GM12865 (cell line): ENCODE measurements at places on chromosomes 7 and 10.

DNA sequence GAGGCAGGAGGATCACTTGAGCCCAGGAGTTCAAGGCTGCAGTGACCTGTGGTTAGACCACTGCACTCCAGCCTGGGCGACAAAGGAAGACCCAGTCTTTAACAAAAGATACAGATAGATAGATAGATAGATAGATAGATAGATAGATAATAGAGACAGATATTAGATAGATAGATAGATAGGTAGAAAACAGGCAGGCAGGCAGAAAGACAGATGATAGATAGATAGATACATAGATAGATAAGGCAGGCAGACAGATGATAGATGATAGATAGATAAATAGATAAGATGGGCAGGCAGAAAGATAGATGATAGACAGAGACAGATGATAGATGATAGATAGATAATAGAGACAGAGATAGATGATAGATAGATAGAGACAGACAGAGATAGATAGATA lies 54.5 kb downstream of the TMEM130 start:
- no peak for DNase-seq

GRCh38 chr10:78685466-78686103 lies 383.2 kb upstream of the ZMIZ1 start:
- DNase-seq, result no peak

DNA sequence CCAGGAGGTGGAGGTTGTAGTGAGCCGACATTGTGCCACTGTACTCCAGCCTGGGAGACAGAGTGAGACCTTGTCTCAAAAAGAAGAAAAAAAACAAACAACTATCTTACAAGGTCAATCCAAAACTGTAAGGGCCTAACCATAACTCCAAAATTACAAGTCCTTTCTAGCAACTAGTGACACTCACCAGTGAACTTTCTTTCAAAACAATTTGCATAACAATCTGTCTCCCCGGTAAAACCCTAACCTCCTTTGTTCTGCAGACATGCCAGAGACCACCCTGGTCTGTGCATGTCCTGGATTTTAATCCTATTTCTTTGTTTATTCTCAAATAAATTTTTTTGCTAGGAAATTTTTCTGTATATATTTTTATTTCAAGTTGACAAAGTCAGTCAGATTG lies 68.1 kb downstream of the EXOC6 start:
- no peak for DNase-seq

DNA sequence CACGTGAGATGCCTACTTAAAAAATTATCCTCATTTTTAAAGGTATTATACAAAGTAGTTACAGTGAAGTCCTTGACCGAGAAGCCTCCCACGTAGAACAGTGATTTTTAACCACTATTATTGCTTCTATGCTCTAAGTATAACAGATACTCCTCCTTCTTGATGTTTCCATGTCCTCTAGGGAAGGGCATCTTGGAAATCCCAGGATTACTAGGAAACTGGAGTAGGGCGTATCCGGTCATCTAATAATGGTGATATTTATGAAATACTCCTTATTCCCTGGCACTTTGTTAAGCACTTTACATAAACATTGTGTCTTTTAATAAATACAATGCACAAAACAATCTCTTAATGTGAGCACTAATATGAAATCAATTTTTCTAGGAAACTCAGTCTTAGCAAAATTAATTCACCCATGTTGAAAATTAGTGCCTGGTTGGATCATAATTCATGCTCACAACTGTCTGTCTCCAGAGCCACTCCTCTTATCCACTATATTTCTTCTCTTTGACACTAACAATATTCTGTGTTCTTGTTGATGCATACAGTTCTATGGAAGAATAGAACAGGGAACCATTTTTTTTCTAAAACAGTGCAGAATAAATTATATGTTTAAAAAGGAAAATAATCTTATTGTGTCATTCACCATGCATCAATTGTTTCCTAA lies 128.6 kb upstream of the SEMA3E start:
- no peak for DNase-seq

GRCh38 chr7:158829021-158829341 lies 328 bp downstream of the ESYT2 start:
- peak; percentile 93 for DNase-seq

DNA sequence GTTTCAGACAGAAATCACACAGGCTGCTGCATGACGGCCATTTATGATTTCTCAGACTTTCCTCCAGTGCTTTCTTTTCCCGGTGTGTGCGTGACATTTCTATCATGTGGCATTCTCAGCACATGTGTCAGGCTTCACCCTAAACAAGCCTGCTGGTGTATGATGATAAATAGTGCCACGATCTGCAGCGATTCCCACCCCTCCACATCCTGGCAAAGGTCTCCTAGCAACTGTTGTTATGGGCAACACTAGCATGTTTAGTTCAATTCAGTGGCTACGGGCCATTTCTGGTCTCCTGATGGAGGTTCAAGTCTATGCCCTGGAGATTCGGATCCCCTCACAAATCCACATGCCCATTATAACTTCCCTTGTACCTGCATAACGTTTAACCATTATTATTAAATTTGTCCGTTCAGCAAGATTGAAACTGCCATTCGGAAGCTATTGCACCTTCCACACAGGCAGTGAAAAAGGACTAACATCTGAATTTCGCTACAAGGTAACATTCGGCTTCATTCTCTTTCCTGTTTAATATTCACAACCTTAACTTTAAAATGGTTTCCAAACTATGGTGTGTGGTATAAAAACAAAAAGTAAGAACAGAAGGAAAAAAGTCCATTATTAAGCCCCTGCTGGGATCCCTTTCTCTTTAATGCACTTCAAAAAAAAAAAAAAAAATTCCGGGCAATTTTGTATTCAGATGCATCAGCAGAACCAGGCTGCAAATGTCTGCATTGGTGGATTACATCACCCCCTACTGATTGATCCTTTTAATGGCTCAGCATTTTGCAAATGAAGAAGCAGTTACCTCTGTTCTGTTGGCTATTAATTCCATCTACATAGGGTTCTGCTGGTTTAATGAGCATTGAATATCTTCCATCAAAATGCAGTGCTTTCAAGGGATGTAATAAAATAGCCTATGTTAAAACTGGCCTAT lies 90.2 kb downstream of the FRMD4A start:
- peak; percentile 13 for DNase-seq

DNA sequence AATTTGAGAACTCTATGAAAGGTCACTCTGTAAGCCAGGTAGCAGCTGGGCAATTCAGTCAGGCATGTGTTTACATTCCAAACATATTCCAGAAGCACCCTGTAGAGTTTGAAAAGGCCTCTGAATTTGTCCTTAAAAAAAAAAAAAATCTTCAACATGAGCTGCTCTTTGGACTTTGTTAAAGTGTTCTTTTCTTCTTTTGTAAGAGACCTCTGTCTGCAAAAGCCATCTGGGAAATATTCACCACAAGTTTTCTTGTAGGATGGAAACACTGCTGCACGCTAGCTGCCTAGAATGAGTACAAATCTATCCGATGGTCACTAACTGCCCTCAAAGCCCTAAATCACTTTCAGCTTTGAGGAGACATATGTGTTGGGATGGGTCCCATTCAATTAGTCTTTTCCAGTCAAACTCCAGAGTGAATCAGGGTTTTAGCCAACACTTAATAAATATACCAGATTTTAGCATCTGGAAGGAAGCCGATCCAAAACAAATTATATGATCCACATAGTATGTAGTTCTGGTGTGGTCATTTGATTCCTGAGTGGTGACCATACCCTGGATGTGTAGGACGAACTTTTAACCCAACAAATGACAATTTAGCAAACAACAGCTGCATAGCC lies 85.9 kb downstream of the CD36 start:
- no peak for DNase-seq

- no peak for DNase-seq
Measured at GRCh38 chr7:148270576-148270975, 320.0 kb upstream of the C7orf33 start.

DNA sequence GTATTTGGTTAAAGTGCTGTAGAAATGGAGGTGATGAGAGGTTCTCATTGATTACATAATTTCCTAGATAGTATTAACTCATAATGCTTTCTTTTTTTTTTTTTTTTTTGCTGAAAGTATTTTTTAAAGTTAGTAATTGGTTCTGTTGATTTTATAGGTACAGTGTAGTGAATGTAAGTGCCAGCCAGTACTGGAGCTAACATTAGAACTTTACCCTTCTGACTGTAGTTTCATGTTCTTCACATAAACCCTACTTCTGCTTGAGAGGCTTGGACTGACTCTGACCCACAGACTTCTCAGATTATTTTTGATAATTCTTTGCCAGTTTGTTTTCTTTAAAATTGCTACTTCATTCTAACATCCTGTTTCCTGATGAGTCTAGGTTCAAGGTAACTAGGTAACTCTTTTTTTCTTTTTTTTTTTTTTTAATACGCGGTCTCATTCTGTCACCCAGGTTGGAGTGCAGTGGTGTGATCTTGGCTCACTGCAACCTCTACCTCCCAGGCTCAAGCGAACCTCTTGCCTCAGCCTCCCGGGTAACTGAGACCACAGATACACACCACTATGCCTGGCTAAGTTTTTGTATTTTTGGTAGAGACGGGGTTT lies 92.2 kb upstream of the OIT3 start:
- no peak for DNase-seq

GRCh38 chr10:16440396-16441133 lies 3.8 kb downstream of the PTER start:
- DNase-seq, result peak; percentile 53

GRCh38 chr7:99782012-99782953 lies 1.7 kb downstream of the CYP3A4 start:
- no peak for DNase-seq
